OCI-M1 (cell line): ENCODE measurements at places on chromosomes 12 and 14.
A peak's percentile ranks its signal among the peaks of the same experiment; 100 is the strongest.

DNA sequence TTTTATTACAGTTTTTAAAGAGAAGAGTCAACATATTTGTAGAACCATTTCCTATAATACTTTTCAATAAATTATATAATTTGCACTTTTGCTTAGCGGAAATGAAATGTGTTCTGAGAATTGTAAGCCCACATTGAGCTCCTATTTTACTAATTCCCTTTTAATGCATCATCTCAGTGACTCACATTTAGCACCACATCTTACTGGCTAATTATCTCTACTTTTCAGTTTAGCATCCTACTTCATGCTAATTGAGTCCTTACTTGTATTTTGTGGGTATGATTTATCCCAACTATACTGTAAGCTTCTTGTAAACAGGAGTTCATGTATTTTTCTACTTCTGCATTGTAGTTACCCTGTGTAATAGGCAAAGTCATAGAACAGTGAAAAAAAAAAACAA is 67.5 kb downstream of the TMX1 start:
- DNase-seq, result no peak

- no peak for DNase-seq
Measured at GRCh38 chr12:106598003-106598402, 15.2 kb downstream of the RFX4 start.

- DNase-seq, result no peak
Measured at GRCh38 chr12:90543841-90544240, 411.1 kb downstream of the CCER1 start.

GRCh38 chr12:61554268-61555008 is 705.8 kb upstream of the USP15 start:
- no peak for DNase-seq

DNA sequence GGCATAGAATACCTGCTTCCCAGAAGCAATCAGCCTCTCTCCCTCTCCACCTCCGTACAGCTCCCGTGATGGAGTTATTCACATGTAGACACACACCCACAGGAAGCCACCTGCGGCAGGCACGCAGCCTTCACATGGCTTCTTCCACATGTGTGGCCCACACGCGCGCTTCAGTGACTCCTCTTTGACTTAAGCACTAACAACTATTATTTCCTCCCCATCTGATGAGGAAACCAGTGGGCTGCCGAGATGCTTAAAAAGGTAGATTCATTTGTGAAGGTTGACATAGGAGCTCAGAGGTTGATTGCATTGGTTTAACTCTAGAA is 69.3 kb downstream of the PRMT8 start:
- DNase-seq, result no peak

GRCh38 chr12:27751386-27752047 is 28.5 kb upstream of the KLHL42 start:
- no peak for DNase-seq

DNA sequence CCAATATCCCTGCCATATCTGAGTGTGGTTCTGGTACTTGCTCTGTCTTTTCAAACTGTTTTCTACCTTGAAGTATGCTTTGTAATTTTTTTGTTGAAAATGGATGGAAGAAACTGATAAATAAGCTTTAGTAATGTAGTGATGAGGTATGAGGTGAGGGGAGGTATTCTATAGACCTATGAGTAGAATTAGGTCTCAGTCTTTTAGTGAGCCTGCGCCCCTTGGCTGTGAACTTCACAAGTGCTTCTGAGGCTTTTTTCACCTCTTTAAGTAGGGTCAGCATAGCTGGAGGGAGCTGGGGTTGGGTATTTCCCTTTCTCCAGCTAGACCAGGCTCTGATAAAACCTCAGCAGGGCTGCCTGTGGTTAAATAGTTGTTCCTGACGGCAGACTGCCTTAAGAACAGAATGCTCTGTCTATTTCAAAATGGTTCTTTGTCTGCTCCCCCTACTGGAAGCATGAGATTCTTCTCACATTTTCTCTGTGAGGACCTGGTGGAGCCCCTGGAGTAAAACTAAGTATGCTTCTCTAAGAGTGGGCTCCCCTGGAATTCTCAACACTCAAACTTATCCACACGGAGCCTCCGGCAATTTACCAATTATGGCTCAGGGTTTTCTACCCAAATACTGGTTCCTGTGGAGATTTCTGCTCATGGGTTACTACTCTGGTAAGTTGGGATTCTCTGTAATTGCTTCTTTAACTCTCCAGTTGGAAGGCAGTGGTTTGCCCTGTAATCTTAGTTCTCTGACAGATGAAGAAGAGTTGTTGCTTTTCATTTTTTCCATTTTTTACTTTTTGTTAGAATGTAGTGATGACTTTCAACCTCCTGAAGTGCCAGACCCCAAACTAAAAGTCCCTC is 13.1 kb downstream of the KRT5 start:
- DNase-seq, result peak; percentile 53

GRCh38 chr12:1234073-1234472 is 243.1 kb downstream of the ERC1 start:
- peak; percentile 26 for DNase-seq

DNA sequence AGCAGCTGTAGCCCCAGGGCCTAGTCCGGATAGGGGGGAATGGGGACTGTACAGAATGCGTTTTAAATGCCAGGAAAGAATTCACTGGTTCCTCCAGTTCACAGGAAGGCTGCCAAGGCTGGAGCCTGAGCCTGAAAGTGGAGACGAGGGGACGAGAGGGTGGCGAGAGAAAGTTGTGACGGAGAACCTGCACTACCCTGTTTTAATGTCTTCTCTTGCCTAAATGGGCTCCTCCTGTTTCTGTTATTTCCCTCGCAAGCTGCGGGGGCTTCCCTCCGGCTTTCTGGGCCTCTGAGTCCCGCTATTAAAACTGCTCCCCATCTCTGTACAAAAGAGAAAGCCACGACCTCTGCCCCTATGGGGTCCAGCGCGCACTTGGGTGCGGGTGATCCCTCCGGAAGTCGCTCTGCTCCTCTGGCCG is 4.5 kb downstream of the C1QL4 start:
- DNase-seq, result no peak

DNA sequence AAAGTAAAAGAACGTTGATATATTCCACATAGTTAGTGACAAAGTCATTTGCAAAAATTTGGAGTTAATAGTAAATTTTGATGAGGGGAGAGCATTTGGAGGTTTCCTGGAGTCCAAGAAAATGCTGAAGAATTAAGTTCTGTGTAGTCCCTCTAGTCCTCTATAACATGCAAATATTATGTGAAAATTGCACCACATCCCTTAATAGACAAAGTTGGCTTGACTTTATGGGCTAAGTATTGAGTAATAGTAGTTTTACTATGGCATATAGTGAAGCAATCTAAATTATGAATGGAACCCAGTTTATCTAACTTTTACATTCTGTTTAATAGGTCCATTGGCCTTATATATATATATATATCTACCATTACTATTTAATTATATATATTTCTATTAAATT is 66.4 kb upstream of the DCN start:
- DNase-seq, result no peak

- DNase-seq, result no peak
Measured at GRCh38 chr14:85315290-85315689, 214.7 kb upstream of the FLRT2 start.

GRCh38 chr12:106901276-106901675 is 54.4 kb upstream of the TMEM263 start:
- no peak for DNase-seq
